ENCODE measurements at places on chromosomes 1 and 21.

DNA sequence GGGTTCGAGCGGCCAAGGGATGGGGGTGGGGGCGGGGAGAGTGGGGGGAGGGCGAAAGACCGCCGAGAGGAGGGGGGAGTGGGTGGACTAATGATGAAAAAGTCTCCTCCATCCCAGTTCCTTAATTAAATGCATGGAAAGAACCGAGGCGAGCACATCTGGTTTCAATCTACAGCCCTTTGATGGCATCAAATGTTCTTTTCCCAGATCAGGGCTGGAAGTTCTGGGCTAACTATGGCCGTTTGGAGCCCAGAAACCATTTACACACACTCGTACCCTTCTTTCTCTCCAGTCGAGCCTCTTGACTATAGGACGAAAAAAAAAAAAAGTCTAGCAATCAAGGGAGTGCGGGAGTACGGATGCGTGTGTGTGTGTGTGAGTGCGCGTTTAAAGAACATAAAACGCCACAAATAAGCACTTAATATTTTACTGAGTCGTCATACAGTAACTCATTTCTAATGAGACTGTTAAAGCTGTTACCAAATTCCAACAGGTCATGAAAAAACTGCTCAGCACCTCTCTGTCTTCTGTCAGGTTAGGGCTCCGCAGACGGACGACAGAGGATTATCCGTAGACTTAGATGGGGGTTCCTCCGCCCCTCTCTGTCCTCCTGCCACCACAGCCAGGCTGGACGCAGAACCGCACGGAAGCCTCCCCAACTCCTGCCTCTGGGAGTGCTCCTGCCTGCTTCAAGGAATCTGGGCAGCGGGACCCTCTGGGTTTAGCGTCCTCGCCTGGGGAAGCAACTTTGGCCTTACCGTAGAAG is 2.1 kb upstream of the PRRX1 start:
- no peak for DNase-seq

- DNase-seq = peak; percentile 13
Measured at GRCh38 chr1:184866991-184867788, 107.1 kb downstream of the NIBAN1 start.

DNA sequence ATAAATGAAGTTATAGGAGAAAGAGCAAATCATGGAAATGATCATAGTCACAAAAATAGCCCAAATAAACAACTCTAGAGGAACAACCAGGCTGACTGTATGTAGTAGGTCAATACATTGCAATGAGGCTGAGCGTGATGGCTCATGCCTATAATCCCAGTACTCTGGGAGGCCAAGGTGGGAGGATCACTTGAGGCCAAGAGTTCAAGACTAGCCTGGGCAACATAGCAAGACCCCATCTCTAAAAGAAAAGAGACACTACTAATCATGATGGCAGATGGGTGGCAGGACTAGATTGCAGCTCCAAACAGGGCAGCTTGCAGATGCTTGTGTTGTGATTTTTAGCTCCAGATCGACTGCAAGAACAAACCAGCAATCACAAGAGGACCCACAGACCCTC is 27.6 kb downstream of the NDC1 start:
- DNase-seq = no peak

DNA sequence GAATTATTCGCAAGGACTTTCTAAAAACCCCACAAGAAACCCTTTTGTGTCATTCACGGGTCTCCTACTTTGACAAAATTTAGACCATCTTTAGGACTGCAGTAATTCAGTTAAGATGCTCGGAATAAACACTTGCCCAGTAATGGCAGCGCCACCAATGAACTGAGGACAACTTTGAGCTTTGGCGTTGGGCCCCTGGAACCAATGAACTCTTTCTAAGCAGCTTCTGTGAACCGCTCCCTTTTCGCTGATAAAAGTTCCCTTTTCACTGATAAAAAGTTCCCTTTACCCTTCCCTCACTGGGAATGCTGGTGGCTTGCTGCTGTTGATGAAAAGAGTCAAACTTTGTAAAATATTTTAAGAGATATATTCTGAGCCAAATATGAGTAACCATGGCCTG is 1.5 kb upstream of the MRPL55 start:
- DNase-seq = no peak

GRCh38 chr1:93811326-93812065 is 67.5 kb downstream of the DNTTIP2 start:
- no peak for DNase-seq

- DNase-seq = no peak
Measured at GRCh38 chr1:25896266-25896665, 10.0 kb downstream of the STMN1 start.

DNA sequence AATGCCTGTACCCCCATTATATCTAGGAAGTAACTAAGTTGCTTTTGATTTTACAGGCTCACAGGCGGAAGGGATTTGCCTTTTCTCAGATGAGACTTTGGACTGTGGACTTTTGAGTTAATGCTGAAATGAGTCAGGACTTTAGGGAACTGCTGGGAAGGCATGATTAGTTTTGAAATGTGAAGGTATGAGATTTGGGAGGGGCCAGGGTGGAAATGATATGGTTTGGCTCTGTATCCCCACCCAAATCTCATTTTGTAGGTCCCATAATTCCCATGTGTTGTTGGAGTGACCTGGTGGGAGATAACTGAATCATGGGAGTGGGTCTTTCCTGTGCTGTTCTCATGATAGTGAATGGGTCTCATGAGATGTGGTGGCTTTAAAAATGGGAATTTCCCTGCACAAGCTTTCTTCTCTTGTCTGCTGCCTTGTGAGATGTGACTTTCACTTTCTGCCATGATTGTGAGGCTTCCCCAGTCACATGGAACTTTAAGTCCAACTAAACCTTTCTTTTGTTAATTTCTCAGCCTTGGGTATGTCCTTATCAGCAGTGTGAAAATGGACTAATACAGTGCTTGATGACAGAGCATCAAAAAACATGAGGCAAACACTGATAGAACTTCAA is 1119.5 kb downstream of the PLA2G4A start:
- DNase-seq = no peak

GRCh38 chr1:164320790-164321731 is 237.9 kb upstream of the PBX1 start:
- no peak for DNase-seq
